Cardiac septum (tissue), 1 donor: ENCODE measurements at places on chromosomes 7 and 10. TPM values are rescaled to one million over a fixed set of nuclear protein-coding genes. Genes with fewer than 3 reads are reported as not detected.

The CCL26 gene
- total RNA-seq, result 0.83 TPM

The GTF2I gene
- 134 TPM for total RNA-seq

The CLDN15 gene
- total RNA-seq, result 2.6 TPM

The FXYD4 gene
- total RNA-seq, result not detected

The MMD2 gene
- not detected for total RNA-seq

The CYP26C1 gene
- not detected for total RNA-seq
